ENCODE measurements at places on chromosomes 11 and 22. TPM values are rescaled to one million over a fixed set of nuclear protein-coding genes. Genes with fewer than 3 reads are reported as not detected.

DNA sequence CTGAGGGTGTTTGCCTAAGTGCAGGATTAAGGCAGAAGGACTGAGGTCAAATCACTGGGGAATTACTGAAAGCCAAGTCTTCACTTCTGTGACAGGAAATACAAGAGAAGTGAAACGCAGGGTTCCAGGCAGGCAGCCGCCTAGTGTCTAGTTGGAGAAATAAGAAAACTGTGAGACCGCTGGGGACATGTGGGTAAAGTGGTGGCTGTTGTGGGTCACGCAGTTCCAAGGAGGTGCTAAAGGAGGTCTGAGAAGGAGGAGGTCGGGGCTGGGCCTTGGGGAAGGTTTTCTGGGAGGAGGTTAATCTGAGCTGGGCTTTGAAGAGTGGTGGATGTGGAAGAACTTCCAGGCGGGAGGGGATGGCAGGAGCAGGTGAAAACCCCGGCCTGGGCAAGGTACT lies 11.2 kb downstream of the MCM5 start:
- DNase-seq, result no peak

- no peak for DNase-seq
Observed at GRCh38 chr11:63099555-63099954, 44.5 kb downstream of the SLC22A24 start.

GRCh38 chr11:123449436-123449835 lies 19.4 kb downstream of the GRAMD1B start:
- no peak for DNase-seq

DNA sequence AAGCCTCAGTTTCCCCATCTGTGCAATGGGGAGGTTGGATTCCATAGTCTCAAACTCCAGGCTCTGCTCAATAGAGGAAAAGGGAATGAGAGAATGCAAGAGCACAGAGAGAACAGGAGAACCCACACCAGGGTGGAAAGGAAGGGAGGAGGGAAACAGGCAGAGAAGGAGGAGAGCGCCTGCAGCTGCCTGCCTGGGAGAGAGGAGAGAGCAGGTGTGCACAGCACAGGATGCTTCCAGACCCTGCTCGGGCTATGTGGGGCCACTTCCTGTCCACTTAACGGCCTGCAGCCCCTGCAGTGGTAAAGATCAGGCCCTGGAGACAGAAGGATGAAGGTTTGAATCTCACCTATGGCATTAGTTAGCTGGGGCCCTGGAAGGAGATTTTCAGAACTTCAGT lies 12.3 kb downstream of the LRRC32 start:
- DNase-seq, result no peak

GRCh38 chr11:5364214-5364613 lies 12.9 kb downstream of the OR51B6 start:
- DNase-seq, result peak; percentile 42

- no peak for DNase-seq
Observed at GRCh38 chr11:107836851-107837250, 21.7 kb downstream of the SLC35F2 start.

DNA sequence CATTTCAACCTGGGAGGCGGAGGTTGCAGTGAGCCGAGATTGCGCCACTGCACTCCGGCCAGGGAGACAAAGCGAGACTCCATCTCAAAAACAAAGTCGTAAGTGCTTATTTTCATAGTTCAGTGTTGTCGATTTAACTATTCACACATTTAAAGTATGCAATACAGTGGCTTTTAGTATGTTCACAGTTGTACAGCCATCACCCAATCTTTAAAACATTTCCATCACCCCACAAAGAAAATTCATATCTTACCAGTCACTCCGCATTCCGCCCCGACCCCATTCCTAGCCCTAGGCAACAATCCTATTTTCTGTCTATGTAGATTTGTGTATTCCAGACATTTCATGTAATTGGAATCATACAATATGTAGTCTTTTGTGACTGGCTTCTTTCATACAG lies 11.9 kb downstream of the IPO7 start:
- DNase-seq, result no peak

DNA sequence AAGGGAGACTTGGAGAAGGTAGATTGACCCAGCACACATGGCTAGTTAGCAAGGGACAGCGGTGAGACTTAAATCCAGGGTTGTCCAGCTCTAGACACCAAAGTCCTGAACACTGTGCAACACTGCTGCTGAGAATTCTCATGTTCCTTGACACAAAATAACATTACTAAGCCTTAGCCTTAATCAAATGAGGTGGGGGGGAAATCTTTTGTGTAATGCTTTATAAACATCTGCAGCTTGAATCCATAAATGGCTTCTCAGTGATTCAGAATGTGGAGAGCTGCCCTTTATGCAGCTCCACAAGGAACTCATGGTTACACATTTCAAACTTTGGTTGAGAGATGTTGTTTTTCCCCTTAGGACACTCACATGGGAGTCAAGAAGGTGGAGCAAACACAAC lies 80.0 kb downstream of the CD44 start:
- no peak for DNase-seq

DNA sequence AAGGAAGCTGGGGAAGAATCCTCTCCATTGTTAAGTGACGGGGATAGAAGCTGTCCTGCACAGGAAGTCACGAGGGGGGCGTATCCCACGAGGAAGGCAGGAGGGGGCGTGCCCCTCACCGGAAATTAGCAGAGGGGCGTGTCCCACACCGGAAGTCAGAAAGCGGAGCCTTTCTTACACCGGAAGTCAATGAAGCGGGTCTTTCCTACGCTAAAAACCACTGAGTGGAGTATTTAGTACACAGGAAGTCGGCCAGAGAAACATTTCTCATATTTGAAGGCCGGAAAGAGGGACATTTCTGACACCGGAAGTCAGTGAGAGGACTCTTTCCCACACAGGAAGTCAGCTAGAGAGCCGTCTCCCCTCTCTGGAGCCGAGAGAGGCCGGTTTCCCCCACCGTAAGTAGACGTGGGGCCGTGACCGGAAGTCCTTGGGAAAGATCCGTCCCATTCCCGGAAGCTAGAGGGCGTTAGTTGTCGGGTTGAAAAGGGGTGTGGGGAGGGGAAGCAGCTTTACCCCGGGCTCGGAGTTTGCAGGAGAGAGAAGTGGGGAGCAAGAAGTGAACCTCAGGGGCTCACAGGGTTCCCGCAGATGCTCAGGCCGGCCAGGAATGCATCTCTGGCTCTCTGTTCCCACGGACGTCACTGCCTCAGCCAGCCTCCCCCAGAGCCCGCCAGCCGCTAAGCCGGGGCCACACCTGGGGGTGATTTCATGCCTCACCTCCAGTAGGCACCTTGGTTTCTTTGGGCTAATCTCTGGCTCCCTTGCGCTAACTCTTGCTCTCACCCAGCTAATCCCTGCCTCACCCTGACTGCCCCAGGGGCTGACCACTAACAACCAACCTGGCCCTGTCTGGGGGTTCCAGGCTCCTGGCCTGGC lies 15.4 kb downstream of the MIAT start:
- DNase-seq, result peak; percentile 90

DNA sequence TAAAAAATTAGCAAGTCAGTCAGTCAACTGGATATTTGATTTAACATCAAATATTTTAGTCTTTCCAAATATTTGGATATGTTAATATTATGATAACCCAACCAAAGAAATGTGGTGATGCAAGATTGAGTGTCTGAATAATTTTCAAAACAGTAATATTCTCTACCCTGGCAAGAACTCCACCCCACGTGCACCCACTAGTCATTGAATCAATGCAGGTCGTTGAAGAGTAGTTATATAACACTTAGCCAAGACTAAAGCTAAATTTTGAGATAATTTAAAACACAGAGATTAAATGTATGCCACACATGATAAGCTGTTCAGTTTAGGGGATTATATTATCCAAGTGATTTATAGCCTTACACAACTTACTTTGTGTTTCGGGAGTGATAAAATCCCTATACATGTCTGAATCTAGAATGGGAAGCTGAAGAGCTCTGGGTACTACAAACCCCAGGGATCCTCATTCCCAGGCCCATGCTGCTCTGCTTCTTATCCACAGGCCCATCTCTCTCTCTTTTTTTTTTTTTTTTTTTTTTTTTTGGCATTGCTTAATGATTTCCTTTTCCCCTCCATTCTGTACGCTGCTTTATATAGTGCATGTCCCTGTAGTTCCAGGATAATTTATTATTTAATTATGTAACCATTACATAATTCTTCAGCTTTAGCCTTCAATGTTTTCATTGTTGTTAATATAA lies 392.9 kb downstream of the NTM start:
- DNase-seq, result no peak

DNA sequence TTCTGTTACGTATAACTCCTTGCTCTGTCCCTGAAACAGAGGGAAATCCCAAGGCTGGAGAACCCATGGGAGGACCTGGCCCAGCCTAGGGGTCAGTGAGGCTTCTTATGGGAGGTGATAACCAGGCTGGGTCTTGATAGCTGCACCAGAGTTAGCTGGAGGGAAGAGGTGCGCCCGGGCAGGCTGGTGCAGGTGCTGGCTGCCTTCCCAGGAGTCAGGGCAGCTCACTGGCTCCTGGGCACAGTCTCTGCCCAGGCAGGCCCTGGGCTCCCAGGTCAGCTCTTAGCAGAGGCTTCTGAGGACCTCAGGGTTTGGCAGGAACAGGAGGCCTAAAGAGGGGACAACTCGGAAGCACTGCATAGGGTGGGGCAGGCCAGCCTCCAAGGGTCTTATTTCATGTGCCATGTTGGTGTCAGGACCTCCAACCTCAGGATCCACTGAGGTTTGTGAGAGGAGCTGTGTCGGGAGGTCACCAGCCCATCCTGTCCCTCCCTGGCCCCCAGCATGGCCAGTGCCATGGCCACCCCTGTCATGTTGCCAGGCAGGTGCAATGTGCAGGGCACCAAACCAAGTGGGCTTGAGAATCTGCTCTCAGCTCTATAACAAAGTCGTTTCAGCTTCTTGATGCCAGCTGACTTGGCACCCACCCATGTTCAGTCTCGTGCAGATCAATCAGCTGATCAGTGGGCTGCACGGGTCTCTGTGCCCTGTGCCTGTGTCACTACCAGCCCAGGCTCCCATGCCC lies 20.5 kb upstream of the CELSR1 start:
- DNase-seq, result no peak

- DNase-seq, result no peak
Observed at GRCh38 chr11:99687320-99687719, 666.6 kb downstream of the CNTN5 start.

DNA sequence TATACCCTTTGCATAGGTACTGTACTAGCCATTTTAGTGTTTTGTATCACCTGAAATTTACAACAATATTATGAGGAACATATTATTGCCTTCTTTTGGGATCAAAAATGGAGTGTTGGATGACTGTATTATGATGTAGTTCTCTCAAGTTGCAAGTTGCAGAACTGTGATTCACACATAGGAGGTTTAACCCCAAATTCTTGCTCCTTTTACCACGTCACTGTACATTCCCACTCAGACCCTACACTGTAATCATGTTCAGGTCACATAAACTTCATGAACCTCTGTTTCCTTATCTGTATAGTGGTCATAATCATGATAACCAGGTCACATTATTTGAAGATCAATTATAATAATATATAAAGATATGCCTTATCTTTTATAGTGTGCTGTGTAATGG lies 925.1 kb upstream of the TENM4 start:
- no peak for DNase-seq

GRCh38 chr11:63767565-63768236 lies 874 bp downstream of the ZFTA start:
- peak; percentile 61 for DNase-seq

DNA sequence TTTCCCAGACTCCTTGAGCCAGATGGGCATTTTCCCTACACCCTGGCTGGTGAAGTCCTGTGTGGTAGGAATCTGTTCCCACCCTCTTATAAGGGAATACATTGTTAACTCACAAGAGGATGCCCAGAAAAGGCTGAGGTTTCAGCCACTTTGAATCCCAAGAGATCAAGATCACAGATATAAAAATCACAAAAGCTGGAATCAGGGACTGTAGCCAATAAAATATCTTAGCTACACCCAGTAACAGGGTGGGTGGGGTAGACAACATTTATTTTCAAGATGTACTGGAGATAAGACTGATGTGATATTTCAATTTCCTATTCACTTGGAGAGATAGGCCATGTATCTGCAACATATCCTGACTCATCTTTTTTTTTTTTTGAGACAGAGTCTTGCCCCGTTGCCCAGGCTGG lies 50.3 kb downstream of the COPB1 start:
- DNase-seq, result no peak

DNA sequence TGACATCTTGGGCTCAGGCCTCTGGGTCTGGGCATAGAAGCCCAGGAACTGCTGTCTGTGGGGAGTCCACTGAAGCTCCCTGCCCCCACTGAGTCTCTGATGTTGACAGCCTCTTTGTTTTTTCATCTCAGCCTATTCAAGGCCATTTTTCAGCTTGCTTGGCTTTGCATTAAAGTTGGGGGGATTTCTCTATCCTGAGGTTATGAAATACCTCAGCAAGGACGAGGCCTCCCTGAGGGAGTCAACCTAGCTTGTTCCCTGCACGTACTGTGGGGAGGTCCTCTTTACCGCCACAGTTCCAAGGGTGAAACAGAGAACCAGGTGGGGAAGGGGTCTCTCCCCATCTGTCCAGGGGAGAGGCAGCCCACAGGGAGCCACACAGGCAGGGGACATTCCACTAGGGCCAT lies 8.4 kb downstream of the KCNQ1OT1 start:
- DNase-seq, result no peak

GRCh38 chr22:17985606-17986005 lies 38.8 kb downstream of the MICAL3 start:
- DNase-seq, result no peak

DNA sequence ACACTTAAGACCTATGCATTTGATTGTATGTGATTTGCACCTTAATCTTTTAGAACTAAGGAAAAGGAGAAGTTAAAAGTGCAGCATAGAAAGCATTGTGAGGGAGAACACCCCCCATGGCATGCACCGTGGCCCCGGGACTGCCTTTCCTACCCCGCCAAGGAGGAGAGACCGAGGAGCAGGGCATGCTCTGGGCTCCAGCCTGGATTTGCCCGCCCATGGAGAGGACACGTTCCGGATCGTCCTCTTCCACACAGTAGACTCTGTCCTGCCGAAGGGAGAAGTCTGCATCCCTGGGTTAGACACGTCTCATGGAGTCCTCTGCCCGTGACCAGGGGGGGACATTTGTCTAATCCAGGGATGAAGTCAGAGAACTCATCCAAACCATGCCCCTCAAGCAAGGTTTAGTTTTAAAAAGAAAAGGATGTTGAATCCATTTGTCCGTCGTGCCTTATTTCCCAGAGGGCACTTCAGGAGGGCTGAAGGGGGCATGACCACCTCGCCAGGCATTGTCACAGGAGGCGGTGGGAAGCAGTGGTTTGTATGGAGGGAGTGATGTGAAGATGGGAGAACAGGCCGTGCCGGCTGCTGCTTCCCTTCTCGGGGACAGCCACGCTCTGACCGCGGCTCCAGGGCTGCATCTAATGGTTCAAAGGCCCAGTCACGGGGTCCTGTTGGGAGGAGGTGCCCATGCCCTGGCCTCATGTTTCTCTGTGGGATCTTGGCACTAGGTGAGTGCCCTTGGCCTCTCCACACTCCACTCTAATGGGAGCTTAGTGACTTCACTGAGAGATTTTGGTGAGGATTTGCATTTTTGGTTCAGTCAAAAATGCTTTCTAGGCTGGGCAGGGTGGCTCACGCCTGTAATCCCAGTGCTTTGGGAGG lies 66.2 kb upstream of the GAL start:
- DNase-seq, result no peak

Gene LIN7C
- total RNA-seq, result 80.7 TPM

Gene KLHDC7B
- total RNA-seq, result 0.15 TPM

Gene SLC17A6
- not detected for total RNA-seq

Gene C22orf31
- total RNA-seq, result not detected

Gene CENPM
- total RNA-seq, result 10.8 TPM

Gene LRRC32
- total RNA-seq, result 5.6 TPM

Gene OR52E8
- not detected for total RNA-seq

Gene HBE1
- not detected for total RNA-seq

Gene SLC37A2
- total RNA-seq, result 0.45 TPM

All from renal cortical epithelial cell (primary cell).